ENCODE measurements at places on chromosomes 16 and 17.

GRCh38 chr16:88968589-88969280, 8.3 kb downstream of the CBFA2T3 start:
- no peak for DNase-seq

DNA sequence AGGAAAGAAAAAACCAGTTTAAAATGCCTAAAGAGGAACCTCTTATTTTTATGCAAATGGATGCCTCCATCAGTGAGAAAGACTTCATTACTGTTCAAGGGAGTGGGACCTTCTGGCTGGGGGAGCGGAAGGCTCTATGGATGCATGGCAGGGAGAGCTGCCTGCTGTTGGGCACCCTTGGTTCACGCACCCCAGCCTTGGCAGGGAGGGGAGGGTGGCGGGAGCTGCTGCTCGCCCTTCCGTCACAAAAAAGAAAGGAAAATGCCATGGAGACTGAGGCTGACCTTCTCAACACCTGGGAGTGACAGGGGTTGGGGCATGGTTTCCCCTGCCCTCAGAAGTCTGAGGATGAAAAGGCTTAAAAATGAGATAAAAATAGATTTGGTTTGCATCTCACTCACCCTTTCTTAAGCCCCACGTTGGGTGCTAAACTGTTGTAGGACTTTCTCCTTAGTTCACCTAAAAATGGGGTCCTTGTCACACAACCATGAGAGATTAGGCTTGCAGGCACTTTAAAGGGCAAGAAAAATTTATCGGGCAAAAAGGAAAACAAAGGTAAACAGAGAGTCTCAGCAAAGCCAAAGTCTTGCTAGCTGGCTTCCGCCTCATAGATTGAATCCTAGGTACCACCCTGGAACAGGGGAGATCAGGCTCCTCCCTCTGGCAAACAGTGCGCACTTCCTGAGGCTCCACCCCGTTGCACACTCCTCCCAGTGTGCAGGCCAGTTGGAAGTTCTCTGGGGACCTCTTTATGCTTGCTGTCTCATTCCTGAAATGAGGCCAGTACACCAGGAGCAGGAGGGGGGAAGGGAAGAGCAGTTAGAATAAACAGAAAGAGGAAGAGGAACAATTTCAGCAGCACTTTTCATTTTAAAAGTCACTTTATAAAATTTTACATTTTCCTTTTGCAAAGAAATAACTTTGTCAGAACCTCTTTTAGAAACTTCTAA, 31.6 kb downstream of the PHKB start:
- DNase-seq: no peak

DNA sequence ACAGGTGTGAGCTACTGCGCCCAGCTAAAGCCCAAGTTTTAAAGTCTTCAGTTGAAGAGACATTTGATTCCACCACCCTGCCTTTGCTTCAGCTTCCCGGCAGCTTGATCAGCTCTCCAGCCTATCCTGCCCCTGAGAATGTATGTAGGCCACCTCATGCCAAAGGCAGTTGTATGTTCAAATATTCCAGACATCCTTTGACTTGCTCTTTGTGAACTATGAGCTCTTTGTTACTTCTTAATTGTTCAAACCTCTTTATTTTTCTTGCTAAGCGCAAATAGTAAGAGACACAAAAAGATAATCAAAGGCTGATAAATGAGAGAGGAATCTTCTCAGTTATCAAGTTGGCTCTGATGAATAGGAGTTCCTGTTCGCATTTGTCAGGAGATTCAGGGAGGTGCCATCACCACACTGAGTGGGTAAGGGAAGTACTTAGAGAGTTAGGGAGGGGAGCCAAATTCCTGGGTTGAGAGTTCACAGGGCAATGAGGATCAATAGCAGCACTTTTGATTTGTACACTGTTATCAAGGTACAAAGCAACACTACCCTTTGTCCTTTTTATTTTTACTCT, 32.0 kb upstream of the SUPT4H1 start:
- DNase-seq: no peak

- DNase-seq: no peak
These were observed 23.5 kb downstream of the NUP93 start for GRCh38 chr16:56753410-56753809.

GRCh38 chr16:69057400-69058378, 47.8 kb upstream of the HAS3 start:
- no peak for DNase-seq

- DNase-seq: no peak
These were observed 27.6 kb upstream of the DLX4 start for GRCh38 chr17:49941427-49941826.

DNA sequence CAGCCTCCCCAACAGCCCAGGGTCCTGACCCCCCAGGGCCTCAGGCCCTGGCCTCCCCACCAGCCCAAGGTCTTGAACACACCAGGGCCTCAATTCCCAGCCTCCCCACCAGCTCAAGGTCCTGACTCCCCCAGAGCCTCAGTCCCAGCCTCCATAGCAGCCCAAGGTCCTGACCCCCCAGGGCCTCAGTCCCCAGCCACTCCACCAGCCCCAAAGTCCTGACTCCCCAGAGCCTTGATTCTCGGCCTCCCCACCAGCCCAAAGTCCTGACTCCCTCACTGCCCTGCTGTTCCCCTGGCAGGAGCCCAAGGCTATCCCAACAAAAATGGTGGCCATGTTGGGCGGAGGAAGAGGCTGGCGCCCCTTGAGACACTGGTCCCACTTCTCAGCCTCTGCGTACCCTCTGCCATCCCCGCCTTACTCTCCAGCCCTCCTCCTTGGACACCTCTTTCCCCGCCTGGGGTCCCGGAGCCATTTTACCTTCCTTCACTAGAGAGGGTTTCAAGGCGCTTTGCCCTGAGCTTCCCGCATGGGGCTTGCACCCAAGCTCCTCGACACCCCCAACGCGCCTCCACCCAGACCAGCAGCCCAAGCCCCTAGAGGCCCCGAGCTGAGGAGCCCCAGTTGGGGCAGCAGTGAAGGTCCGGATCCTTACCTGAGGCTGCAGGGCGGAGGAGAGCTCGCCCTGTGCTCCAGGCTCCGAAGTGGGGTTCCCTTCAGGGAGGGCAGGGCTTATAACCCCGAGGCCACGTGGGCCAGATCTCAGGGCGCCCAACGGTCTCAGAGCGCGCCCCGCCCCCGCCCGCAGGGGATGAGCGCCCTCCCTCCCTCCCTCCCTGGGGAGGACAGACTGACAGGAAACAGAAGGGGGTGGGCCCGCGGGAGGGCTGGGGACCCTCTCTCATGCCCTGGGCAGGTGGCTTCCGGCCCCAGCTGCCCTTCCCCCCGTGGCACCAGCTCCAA, 3.5 kb upstream of the TSPOAP1 start:
- DNase-seq: peak; percentile 89

DNA sequence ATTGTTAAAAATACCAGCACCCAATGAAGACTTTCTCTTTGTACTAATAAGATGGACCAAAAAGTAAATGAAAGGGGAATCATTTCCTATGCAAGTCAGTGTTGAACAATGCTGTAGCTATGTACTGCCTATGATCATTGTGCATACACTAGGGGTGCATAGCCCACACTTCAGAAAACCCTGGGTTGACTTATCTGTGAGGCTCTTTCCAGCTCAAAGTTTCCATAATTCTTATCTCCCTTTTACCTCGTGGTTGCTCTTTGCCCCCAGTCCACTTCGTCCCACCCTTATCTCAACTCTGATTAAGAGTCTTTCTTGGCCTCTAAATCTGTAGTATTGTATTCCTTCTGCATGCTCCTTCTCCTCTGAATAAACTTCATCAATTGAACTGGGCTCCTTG, 336.8 kb downstream of the SHISA9 start:
- no peak for DNase-seq

DNA sequence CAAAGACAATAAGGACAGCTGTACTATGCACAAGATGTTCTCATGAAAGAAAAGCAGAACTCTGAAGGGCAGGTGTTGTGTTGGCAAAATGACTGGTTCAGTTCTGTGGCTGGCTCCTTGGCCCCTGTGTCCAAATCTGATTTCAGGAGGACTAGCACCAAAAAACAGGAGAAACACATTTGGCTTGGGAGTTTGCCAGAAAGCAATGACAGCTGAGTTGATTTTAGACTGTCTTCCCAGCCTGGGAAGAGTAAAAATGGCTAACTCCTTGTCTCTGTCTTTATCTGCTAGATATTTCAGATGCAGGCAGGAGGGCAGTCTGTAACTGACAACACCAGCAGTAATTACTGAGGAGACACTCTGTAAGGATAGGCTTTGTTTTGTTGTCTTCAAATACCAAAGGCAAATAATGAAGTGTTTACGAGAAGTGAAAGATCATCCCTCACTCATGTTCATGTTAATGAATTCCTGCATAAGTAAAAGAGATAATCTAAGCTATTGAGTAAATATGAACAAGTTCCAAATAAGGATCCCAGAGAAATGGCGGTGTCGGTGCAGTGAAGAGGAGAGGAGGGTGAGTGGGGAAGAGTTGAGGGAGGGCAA, 989.0 kb downstream of the CDH11 start:
- no peak for DNase-seq

GRCh38 chr16:73543331-73543969, 495.5 kb upstream of the ZFHX3 start:
- DNase-seq: no peak

DNA sequence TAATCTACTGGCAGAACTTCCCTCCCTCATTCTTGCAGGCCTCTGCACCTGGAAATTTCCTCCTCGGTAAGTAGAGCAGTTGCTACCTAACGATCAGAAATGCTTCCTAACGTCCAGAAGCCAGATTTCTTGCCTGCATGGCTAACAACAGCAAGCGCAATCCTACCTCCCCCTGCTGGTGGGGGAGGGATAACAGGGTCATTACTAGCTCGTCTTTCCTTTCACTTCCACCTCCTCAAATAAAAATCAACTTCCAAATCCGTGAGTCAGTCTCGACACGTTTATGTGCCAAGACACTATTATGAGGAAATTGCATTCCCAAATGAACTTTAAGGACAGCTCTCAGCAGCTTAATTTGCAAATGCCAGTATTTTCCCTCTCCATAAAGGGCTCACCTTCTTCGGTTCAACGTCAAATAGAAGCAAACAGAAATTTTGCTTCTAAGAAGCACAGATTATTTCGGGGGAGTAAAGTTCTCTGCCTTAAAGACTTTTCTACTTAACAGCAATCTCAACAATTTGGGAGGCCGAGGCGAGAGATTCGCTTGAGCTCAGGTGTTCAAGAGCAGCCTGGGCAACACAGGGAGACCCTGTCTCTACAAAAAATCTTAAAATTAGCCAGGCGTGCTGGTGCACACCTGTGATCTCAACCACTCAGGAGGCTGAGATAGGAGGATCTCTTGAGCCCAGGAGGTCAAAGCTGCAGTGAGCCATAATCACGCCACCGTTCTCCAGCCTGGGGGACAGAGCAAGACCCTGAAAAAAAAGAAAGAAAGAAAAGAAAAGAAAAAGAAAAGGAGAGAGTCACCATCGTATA, 188.6 kb upstream of the PSMD7 start:
- DNase-seq: peak; percentile 3

DNA sequence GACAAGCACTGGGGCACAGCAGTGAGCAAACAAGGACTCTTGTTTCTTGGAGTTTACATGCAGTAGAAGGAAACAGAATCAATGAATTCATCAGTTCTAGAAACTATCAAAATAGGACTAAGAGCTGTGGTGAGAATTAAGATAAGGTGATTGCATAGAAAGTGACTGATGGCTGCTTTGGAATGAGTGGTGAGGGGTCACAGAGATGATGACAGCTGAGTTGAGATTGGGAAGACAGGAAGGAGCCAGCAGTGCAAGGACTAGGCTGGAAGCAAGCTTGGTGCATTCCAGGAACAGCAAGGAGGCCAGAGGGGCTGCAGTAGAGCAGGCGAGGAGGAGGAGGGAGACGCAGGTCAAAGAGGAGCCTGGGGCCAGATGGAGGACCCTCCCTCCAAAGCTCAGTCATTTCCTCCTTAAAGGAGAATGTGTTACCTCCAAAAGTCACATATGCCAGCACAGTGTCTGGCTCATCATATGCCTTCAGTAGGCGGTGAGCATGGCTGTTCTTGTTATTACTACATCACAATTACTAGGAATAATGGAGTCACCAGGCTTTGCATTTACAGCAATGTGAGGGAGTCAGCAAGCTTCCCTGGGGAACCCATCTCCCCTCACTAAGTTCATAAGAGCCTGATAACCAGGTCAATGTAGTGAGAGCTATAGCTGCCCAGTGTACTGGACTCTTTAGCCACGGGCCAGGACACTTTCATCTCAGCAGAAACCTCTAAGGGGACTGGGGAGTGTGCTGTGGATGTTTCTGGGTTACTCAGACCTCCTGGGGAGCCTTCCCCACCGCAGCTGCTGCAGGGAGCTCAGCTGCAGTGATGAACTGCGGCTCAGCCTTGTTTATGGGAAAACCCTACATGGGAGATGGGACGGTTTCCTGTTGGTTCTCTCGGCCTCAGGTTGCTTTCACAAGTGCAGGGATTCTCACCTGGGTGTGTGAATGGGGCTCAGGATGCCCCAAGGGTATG, 157.2 kb downstream of the SEC14L1 start:
- no peak for DNase-seq

DNA sequence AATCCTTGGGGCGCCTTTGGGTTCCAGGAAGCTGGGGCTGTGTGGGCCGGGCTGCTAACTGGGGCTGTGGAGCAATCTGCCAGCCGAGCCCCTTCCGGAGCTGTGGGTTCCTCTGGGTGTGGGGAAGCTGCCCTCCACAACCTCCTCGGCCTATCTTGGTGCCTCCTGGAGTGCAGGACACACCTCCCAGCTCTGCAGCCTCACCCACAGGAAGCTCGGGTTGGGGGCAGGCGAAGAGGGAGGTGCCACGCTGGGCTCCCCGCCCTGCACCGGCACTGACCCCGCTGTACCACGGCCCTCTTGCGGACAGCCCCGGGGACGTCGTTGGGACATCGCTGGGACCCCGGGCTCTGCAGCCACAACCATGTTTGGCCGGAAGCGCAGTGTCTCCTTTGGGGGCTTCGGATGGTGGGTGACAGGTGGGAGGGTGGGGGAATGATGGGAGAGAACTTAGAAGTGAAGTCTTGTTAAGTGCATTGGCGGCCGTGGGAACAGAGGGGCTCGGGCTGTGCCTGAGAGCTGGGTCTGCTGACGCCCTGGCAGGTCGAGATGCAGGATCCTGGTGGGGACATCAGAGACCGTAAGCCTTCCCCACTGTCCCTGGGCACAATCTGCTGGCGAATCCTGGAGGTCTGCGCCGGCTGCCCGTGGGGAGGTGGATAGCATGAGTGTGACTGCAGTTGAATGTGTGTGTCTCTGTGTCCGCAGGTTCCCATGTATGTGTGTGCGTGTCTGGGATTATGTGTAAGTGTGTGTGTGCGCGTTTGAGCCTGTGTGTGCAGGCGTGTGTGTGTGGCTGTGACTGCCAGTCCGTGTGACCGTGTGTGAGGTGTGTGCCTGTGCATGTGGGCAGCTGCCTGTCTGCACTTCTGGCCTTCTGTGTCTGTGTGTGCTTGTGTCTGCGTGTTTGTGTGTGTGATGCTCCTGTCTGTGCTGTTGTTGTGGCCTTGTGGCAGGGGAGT, at the start of gene RAP1GAP2:
TSS of gene RAP1GAP2 (plus strand) at position 275 of the 962 bp plus-strand sequence. CDS start at position 365, 90 bp downstream.
- peak; percentile 44 for DNase-seq
